ENCODE measurements at places on chromosomes 5 and 9. TPM values are rescaled to one million over a fixed set of nuclear protein-coding genes. Genes with fewer than 3 reads are reported as not detected.

DNA sequence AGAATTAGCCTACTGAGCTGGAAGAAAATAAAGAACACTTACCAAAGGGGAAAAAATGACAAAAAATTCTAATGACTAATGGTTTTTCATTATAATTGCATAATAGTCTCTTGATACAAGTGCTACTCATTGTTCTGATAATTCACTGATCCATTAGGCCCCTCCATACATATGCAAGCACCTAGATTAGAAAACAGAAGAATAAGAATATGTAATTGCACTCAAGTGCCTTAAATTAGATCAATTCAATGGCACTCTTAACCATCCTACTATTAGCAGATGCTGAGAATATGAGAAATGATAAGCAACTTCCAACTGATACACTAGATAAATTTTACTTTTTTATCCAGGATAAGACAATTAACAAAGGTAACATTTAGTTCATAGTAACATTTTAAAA lies 440.9 kb upstream of the C9orf72 start:
- no peaks in the 10 kb centered on the region for H3K27me3 ChIP-seq
- no peaks in the 10 kb centered on the region for H3K4me1 ChIP-seq
- H3K4me3 ChIP-seq, result no peak overlapping the region
- no peak for DNase-seq

CD74 gene
- total RNA-seq, result 5,628 TPM

NIM1K gene
- 0.39 TPM for total RNA-seq

- no peak overlapping the region for H3K4me3 ChIP-seq
- H3K27me3 ChIP-seq, result no peaks in the 10 kb centered on the region
- no peaks in the 10 kb centered on the region for H3K36me3 ChIP-seq
- H3K4me1 ChIP-seq, result no peaks in the 10 kb centered on the region
- DNase-seq, result no peak
These were observed 216.9 kb downstream of the TTLL11 start for GRCh38 chr9:121876255-121876654.

GRCh38 chr5:110343616-110344015 lies 382.9 kb downstream of the TMEM232 start:
- peaks cover 3% of the 10 kb centered on the region for H3K27me3 ChIP-seq
- H3K27ac ChIP-seq, result no peak overlapping the region
- no peak for DNase-seq
- no peaks in the 10 kb centered on the region for H3K4me1 ChIP-seq
- H3K36me3 ChIP-seq, result no peaks in the 10 kb centered on the region
- H3K4me3 ChIP-seq, result no peak overlapping the region

SCGB3A2 gene
- not detected for total RNA-seq

SLC4A9 gene
- total RNA-seq, result not detected
